ENCODE measurements at places on chromosomes 7 and 10.

GRCh38 chr7:108010377-108010776 lies 7.4 kb upstream of the LAMB1 start:
- H3K36me3 ChIP-seq = no peaks in the 10 kb centered on the region
- DNase-seq = no peak
- H3K27me3 ChIP-seq = peaks cover 12% of the 10 kb centered on the region
- H3K4me3 ChIP-seq = no peak overlapping the region
- no peak overlapping the region for H3K27ac ChIP-seq

GRCh38 chr7:7693881-7694280 lies 24.5 kb downstream of the RPA3 start:
- H3K4me1 ChIP-seq = peaks cover 5% of the 10 kb centered on the region
- peaks cover 11% of the 10 kb centered on the region for H3K36me3 ChIP-seq
- H3K27me3 ChIP-seq = no peaks in the 10 kb centered on the region
- no peak overlapping the region for H3K4me3 ChIP-seq
- no peak for DNase-seq

DNA sequence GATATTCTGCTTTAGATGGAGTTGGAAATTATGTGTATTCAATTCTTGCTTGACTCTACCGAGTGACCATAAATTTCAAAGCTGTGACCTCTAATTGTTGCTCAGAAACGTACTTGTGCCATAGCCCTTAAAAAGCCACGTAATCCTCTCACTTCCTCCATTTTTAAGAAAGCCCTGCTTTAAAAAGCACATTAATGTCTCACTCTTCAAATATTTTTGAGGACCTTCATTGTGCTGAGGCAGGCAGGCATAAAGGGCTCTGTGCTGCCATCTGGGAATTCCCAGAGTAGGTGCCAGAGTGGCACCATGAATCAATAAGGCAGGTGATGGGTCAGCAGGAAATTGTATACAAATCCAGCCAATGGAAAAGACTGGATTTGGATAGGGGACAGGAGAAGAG lies 97.7 kb upstream of the FAM204A start:
- no peak for DNase-seq
- no peaks in the 10 kb centered on the region for H3K36me3 ChIP-seq
- no peak overlapping the region for H3K27ac ChIP-seq
- peaks cover 38% of the 10 kb centered on the region for H3K27me3 ChIP-seq
- H3K4me3 ChIP-seq = no peak overlapping the region

GRCh38 chr10:110993024-110993693 lies 73.8 kb downstream of the SHOC2 start:
- DNase-seq = no peak
- H3K27ac ChIP-seq = no peak overlapping the region
- H3K36me3 ChIP-seq = peaks cover 11% of the 10 kb centered on the region
- H3K27me3 ChIP-seq = no peaks in the 10 kb centered on the region
- no peak overlapping the region for H3K4me3 ChIP-seq
- H3K4me1 ChIP-seq = peaks cover 28% of the 10 kb centered on the region

DNA sequence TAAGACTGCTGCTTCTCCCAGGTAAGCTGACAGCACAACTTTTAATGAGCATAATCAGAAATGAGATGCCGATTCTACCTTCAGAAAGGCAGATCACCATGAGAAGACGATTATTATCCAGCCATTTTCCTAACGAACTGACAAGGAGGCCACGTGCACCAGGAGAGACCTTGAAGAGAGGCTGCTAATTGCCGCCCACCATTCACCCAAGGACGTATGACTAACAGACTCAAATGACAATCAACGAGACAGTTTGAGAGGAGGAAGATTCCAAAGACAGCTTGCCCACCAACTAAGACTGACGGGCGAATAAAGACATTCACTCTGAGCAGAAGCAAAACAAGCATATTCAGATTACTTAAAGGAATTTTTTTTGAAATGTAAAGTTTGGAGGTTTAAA lies 301.9 kb upstream of the TAC1 start:
- no peaks in the 10 kb centered on the region for H3K4me1 ChIP-seq
- no peaks in the 10 kb centered on the region for H3K36me3 ChIP-seq
- H3K27me3 ChIP-seq = no peaks in the 10 kb centered on the region
- DNase-seq = no peak

GRCh38 chr10:21318540-21319167 lies 206.8 kb downstream of the SKIDA1 start:
- H3K27ac ChIP-seq = no peak overlapping the region
- no peaks in the 10 kb centered on the region for H3K4me1 ChIP-seq

- no peak overlapping the region for H3K4me3 ChIP-seq
- H3K4me1 ChIP-seq = no peaks in the 10 kb centered on the region
- H3K36me3 ChIP-seq = peaks cover 22% of the 10 kb centered on the region
- no peak overlapping the region for H3K27ac ChIP-seq
- DNase-seq = no peak
Observed at GRCh38 chr10:58220769-58221451, 46.8 kb downstream of the IPMK start.

- no peaks in the 10 kb centered on the region for H3K4me1 ChIP-seq
- no peak overlapping the region for H3K27ac ChIP-seq
- H3K4me3 ChIP-seq = no peak overlapping the region
- no peak for DNase-seq
- no peaks in the 10 kb centered on the region for H3K36me3 ChIP-seq
- peaks cover 3% of the 10 kb centered on the region for H3K27me3 ChIP-seq
Observed at GRCh38 chr10:2701802-2702201, 365.5 kb upstream of the PFKP start.

DNA sequence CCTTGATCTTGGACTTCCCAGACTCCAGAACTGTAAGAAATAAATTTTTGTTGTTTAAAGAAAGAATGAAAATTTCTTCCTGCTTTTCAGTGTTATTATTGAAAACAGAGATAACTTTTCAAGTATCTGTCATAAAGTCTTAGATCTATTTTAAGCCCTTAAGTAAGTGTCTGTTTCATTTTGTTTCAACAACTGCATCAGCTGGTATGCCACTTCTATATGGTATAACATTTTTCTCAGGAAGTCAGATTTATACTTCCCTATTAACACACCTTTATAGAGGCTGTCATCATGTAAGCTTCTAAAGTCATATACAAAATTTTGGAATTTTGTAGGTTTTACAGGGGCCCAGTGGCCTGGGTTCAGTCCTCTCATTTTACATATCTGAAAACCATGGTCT lies 24.4 kb downstream of the RALA start:
- peaks cover 45% of the 10 kb centered on the region for H3K4me1 ChIP-seq
- DNase-seq = no peak
- H3K27ac ChIP-seq = no peak overlapping the region

- H3K27me3 ChIP-seq = peaks cover 22% of the 10 kb centered on the region
- peaks cover 18% of the 10 kb centered on the region for H3K4me1 ChIP-seq
- DNase-seq = no peak
- H3K4me3 ChIP-seq = no peak overlapping the region
Observed at GRCh38 chr7:90242369-90243168, 2.4 kb upstream of the CFAP69 start.

GRCh38 chr7:25098096-25099046 lies 26.7 kb downstream of the CYCS start:
- H3K27ac ChIP-seq = no peak overlapping the region
- DNase-seq = peak; percentile 69
- H3K4me3 ChIP-seq = no peak overlapping the region
- peaks cover 11% of the 10 kb centered on the region for H3K4me1 ChIP-seq

DNA sequence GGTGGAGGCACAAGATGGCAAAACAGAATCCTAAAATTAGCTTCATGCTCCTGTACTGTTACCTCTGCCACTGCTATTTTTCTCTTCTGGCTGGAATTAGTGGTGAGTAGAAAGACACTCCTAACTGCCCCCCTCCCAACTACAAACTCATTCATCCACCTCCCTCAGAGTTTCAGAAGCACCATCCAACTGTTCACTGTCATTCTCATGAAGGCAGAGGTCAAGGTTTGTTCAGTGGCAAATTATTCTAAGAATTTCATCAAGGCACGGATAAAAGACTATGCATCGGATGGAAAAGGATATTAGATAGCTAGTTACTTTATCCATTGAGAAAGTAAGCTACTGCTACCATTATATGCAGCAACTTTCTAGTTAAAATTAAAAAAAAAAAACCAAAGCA lies 59.7 kb downstream of the LRGUK start:
- no peaks in the 10 kb centered on the region for H3K27me3 ChIP-seq
- H3K4me3 ChIP-seq = no peak overlapping the region
- H3K27ac ChIP-seq = no peak overlapping the region
- no peaks in the 10 kb centered on the region for H3K36me3 ChIP-seq
- no peak for DNase-seq
- H3K4me1 ChIP-seq = no peaks in the 10 kb centered on the region

DNA sequence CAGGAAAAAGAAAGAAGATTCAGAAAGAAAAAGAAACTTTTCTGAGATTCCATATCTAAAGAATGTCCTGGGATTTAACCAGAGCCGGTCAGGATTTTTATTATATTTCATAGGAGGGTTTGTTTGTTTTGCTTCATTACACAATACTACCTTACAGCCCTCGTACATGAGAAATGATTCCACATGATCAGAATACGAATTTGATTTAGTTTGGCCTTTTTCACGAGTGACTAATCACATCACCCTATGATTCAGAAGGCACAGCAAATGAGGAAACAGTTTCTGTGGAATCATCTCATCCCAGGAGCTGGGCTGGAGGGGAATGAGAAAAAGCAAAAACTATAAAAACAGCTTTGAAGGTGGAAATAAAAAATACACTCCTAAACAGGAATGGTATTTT lies 54.7 kb upstream of the VWC2 start:
- H3K4me1 ChIP-seq = no peaks in the 10 kb centered on the region
- H3K4me3 ChIP-seq = no peak overlapping the region
- no peak for DNase-seq
- no peak overlapping the region for H3K27ac ChIP-seq
- H3K36me3 ChIP-seq = no peaks in the 10 kb centered on the region

DNA sequence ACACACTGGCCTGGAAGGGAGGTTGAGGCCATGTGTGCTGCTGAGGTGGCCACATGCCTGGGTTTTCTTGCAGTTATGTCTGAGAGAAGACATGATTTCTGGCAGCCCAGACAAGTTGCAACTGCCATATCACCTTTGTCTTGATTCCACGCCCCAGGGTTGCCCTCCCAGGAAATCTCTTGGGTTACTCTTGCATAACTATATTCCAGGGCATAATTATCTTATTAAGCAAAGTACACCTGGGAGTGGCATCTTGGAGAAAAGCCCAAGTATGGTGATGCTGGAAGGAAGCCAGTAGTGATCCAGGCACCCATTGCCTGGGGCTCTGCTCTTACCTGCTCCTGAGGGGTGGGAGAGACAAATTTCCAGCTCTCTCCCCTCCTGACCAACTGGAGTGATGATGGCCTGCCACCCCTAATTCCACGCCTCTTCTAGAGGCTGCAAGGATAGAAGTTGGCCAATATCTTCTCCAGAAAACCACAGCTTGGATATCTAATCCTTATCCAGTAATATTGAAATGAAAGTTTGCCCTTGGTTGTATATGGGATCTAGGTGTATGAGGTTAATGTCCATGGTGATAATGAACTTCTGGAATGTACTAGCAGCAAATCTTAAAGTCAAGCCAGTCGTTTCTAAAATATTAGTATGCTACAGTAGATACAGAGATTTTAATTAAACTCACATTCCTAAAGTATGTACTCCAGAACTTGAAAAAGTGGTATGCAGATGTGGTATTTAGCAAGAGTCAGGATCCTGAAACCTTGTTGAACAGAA lies 5.0 kb downstream of the AKR1B10 start:
- no peak for DNase-seq
- no peak overlapping the region for H3K4me3 ChIP-seq
- H3K27me3 ChIP-seq = peaks cover 1% of the 10 kb centered on the region
- H3K27ac ChIP-seq = no peak overlapping the region
- no peaks in the 10 kb centered on the region for H3K4me1 ChIP-seq

- peaks cover 2% of the 10 kb centered on the region for H3K36me3 ChIP-seq
- H3K4me3 ChIP-seq = no peak overlapping the region
- H3K27ac ChIP-seq = no peak overlapping the region
- no peak for DNase-seq
- peaks cover 7% of the 10 kb centered on the region for H3K4me1 ChIP-seq
- H3K27me3 ChIP-seq = peaks cover 15% of the 10 kb centered on the region
Observed at GRCh38 chr10:15461353-15462108, 90.4 kb upstream of the FAM171A1 start.

- H3K27me3 ChIP-seq = no peaks in the 10 kb centered on the region
- H3K27ac ChIP-seq = no peak overlapping the region
- no peak overlapping the region for H3K4me3 ChIP-seq
- no peaks in the 10 kb centered on the region for H3K36me3 ChIP-seq
Observed at GRCh38 chr7:151958036-151959010, 2.1 kb downstream of the GALNTL5 start.

DNA sequence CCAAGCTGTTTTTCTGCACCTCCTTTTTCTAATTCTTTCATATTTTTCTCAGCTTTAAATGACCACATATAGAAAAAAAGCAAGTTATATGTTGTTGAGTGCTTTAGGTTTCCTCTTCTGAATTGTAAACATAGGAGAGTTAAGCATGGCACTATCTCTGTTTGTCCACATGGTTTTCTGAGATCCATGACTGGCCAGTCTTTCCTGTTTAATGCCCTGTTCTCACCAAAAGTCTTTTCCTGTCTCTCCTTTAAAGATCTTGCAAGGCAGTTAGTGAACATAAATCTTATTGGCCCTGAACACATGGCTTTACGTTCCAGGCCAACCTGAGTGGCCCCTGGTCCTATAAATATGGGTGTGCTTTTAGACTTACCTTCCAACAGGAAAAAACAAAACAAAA lies 19.4 kb downstream of the TRPV5 start:
- H3K4me3 ChIP-seq = no peak overlapping the region
- H3K27ac ChIP-seq = no peak overlapping the region
- H3K36me3 ChIP-seq = no peaks in the 10 kb centered on the region
- H3K4me1 ChIP-seq = no peaks in the 10 kb centered on the region
- DNase-seq = no peak

GRCh38 chr7:133053321-133053891 lies 28.5 kb downstream of the CHCHD3 start:
- H3K4me1 ChIP-seq = peaks cover 21% of the 10 kb centered on the region
- DNase-seq = no peak
- H3K4me3 ChIP-seq = no peak overlapping the region
- no peaks in the 10 kb centered on the region for H3K27me3 ChIP-seq
- no peaks in the 10 kb centered on the region for H3K36me3 ChIP-seq
- H3K27ac ChIP-seq = no peak overlapping the region

- H3K27me3 ChIP-seq = no peaks in the 10 kb centered on the region
- H3K27ac ChIP-seq = peak overlapping the region; percentile 91
- DNase-seq = peak; percentile 39
- peaks cover 55% of the 10 kb centered on the region for H3K4me1 ChIP-seq
- H3K36me3 ChIP-seq = peaks cover 21% of the 10 kb centered on the region
Observed at GRCh38 chr7:129612112-129613015, 844 bp downstream of the NRF1 start.

- H3K27me3 ChIP-seq = peaks cover 1% of the 10 kb centered on the region
- H3K4me3 ChIP-seq = no peak overlapping the region
- no peak overlapping the region for H3K27ac ChIP-seq
- H3K36me3 ChIP-seq = peaks cover 7% of the 10 kb centered on the region
- DNase-seq = no peak
- peaks cover 12% of the 10 kb centered on the region for H3K4me1 ChIP-seq
Observed at GRCh38 chr7:92976931-92977330, 140.6 kb upstream of the CDK6 start.

- H3K27ac ChIP-seq = peak overlapping the region; percentile 24
- H3K36me3 ChIP-seq = peaks cover 3% of the 10 kb centered on the region
- H3K4me1 ChIP-seq = peaks cover 3% of the 10 kb centered on the region
- peak; percentile 21 for DNase-seq
- H3K4me3 ChIP-seq = no peak overlapping the region
- H3K27me3 ChIP-seq = peaks cover 10% of the 10 kb centered on the region
Observed at GRCh38 chr7:106166651-106167342, 54.7 kb upstream of the SYPL1 start.

GRCh38 chr7:2450198-2451107 lies 25.7 kb downstream of the GRIFIN start:
- no peak overlapping the region for H3K27ac ChIP-seq
- H3K27me3 ChIP-seq = no peaks in the 10 kb centered on the region
- H3K4me3 ChIP-seq = no peak overlapping the region
- no peak for DNase-seq
- H3K36me3 ChIP-seq = no peaks in the 10 kb centered on the region

All from activated CD4-positive, alpha-beta memory T cell treated with anti-CD3 and anti-CD28 coated beads for 36 hours (primary cell).